Cardiac fibroblast (primary cell): ENCODE measurements at places on chromosomes 6 and 20.

GRCh38 chr6:166313255-166314070 lies 5.3 kb upstream of the PRR18 start:
- peak; percentile 55 for DNase-seq

DNA sequence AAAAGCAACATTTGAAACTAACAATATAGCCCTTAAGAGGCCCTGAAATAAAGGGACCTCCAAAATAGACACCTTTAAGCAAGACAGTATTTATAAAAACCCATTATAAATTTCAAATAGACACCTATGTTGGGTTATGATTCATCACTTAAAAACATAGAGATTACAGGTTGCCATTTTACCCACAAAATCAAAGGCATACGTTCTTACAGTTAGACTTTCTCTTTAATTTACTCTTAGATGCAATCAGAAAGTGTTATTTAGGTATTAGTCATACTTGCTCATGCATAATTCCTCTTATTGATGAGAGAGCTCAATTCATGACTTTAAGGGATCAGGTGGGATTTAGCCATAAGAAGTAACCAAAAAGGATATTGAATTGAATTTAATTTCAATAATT lies 51.5 kb upstream of the TMEM200A start:
- DNase-seq = no peak

DNA sequence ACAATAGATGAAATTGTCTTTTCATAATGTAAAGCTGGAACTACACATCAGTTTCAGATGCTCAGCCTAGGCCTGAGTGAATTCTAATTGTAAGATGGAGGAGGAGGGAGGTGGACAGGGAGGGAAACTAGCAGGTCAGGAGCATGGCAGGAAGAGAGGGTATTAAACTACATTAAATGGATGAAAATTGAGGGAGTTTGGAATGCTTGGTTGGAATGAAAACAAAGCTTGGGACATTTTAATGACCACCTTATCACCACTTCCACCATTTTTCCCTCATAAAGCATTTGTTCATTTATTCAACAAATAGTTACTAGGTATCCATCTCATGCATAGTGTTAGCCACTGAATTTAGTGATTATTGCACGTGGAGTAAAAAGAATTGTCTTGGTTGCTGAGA lies 65.0 kb downstream of the KIZ start:
- no peak for DNase-seq

GRCh38 chr6:85670573-85670972 lies 27.9 kb upstream of the SYNCRIP start:
- DNase-seq = peak; percentile 77

- no peak for DNase-seq
These were observed 9.4 kb downstream of the C6orf58 start for GRCh38 chr6:127586372-127586771.

GRCh38 chr6:98634569-98634968 lies 199.8 kb upstream of the POU3F2 start:
- DNase-seq = no peak

GRCh38 chr6:31572041-31572911 lies at the start of gene LTA:
TSS of gene LTA (plus strand) at chr6:31572289. CDS start at chr6:31572743, 454 bp downstream.
- DNase-seq = no peak

GRCh38 chr20:20480689-20481088 lies 112.8 kb downstream of the INSM1 start:
- peak; percentile 69 for DNase-seq

DNA sequence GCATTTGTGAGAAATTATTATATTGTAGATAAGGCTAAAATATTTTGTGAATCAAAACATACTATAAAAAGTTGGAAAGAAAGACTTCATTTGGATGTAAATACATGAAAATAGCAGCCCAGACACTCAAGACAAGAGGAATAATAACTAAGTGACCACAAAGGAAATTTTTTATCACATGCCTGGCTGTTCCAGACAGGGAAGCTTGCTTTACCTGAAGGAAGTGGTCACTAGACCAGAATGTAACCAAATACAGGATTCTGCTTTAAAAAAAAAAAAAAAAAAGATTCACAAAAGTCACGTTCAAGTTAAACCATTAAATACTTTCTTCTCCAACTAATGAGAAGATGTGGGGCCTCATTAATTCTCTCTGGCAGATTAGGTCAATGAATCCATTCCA lies 9.3 kb upstream of the HLA-DQB2 start:
- no peak for DNase-seq

DNA sequence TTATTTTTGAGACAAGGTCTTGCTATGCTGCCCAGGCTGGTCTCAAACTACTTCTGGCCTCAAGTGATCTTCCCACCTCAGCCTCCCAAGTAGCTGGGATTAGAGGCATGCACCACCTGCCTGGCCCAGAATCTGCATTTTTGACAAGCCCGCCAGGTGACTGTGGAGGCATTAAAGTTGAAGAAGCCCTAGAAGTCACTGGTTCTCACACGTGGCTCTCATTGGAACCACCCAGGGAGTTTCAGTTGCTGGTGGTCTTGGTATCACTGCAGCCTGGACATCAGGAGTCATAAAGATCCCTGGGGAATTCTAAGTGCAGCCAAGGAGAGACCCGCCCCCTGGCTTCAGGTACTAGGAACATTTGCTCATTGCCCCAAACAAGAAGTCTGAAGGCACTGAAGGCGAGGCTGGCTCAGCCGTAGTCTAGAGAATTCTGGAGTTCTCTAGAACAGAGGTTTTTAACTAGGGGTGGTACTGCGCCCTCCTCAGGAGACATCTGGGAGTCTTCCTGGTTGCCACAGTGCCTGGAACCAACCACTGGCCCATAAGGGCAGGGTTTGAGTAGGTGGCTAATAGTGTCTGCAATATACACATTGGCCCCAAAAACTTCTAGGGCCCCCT lies 182.8 kb downstream of the ZMYND8 start:
- no peak for DNase-seq

- no peak for DNase-seq
These were observed 15.7 kb downstream of the PXMP4 start for GRCh38 chr20:33704197-33704924.

GRCh38 chr6:118661831-118662230 lies 10.4 kb upstream of the CEP85L start:
- no peak for DNase-seq

GRCh38 chr6:144194293-144194810 lies 44.0 kb downstream of the STX11 start:
- DNase-seq = no peak

DNA sequence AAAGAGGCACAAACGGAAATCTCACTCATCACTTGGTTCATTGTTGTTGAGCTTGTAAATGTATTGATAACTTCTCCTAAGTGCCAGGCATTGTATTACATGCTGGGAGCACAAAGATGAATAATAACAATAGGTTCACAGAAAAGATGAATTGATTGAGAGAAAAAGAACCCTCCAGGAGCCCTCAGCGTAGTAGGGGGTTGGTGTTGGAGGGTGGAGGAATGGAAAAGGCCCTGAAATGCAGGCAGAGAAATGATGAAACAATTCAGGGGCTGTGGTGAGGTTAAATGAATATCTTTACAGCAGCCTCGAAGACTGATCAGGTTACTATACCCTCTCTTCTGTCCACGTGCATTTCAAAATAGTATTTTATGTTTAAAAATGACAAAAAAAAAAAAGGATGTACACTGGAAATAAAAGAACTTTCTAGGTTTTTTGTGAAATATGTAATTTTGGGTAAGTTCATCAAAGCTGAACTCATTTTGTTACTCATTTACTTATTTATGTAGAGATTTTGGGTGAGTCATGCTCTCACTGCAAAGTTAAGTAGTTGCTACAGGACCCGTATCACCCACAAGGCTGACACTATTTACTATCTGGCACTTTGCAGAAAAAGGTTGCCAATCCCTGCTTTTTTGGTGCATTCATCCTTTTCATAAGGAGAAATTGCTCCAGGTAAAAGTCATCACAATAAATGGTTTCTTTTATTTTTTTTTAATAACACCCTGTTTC lies 277.3 kb downstream of the ZNF217 start:
- DNase-seq = no peak

- no peak for DNase-seq
These were observed 122.8 kb upstream of the EEF1E1 start for GRCh38 chr6:8225113-8225512.

DNA sequence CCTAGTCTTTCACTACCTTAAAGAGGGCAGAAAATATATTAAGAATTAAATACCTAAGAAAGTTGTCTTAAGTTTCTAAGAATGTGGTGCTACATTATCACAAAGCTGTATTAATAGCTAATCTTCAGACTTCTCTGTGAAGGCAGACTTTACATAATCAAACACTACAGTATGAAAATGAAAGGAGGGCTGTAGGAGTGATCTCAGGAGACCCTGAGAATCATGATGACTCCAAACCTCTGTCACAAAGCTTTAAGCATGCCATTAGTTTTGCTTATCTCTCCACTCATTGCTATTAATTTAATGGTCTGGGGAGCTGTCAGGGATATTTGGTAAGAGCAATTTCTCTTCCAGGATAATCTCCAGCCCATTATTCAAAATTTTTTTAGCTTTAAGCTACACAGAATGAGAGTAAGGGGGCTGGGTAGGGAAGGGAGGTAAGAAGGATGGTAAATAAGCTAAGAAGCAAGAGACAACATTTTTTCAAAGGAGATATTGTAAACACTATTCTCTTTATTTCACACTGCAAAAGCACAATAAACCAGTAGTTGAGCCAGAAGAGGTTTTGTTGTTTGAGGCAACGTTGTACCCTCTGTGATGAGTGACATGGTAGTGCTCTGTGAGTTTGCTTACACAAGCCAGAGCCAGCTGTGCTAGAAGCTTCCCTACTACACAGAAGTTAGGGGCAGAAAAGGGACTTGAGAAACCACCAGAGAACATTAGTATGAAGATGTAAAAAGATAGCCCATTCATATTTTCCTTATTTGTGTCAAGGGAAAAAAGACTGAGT lies 258.8 kb downstream of the GMDS start:
- peak; percentile 13 for DNase-seq
